ENCODE measurements at places on chromosomes 7 and 10. TPM values are rescaled to one million over a fixed set of nuclear protein-coding genes. Genes with fewer than 3 reads are reported as not detected.

Gene CUEDC2
- 46.7 TPM for total RNA-seq

GRCh38 chr7:39299695-39300094 is 266.5 kb upstream of the YAE1 start:
- no peaks in the 10 kb centered on the region for H3K36me3 ChIP-seq
- H3K27me3 ChIP-seq, result no peaks in the 10 kb centered on the region
- no peak overlapping the region for H3K4me3 ChIP-seq
- H3K4me1 ChIP-seq, result no peaks in the 10 kb centered on the region
- DNase-seq, result no peak

DNA sequence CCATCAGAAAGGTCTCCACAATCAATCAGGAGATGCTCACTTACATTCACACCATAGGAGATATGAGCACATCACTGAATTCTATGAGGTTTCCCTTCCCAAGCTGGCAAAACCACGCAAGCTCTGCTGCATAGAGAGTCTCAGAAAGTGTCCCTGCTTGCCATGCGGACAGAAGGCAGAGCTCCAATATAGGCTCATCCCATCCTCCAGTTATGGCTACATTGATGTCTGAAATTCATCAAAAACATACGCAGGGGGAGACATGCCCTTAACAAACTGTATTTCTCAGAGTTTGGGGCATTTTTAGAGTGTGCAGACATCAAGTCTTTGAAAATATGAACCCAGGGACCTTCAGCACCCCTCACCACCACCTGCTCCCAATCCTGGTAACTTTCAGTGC is 2.9 kb downstream of the C10orf90 start:
- peaks cover 7% of the 10 kb centered on the region for H3K27me3 ChIP-seq
- H3K27ac ChIP-seq, result no peak overlapping the region
- H3K4me3 ChIP-seq, result no peak overlapping the region
- DNase-seq, result no peak

GRCh38 chr10:71635251-71635866 is 84.2 kb downstream of the C10orf105 start:
- H3K4me3 ChIP-seq, result no peak overlapping the region
- peak; percentile 51 for DNase-seq
- H3K27me3 ChIP-seq, result peaks cover 42% of the 10 kb centered on the region

GRCh38 chr7:124856299-124856888 is 73.2 kb downstream of the POT1 start:
- H3K27me3 ChIP-seq, result no peaks in the 10 kb centered on the region
- no peak overlapping the region for H3K27ac ChIP-seq
- no peak overlapping the region for H3K4me3 ChIP-seq
- H3K4me1 ChIP-seq, result no peaks in the 10 kb centered on the region
- DNase-seq, result no peak

DNA sequence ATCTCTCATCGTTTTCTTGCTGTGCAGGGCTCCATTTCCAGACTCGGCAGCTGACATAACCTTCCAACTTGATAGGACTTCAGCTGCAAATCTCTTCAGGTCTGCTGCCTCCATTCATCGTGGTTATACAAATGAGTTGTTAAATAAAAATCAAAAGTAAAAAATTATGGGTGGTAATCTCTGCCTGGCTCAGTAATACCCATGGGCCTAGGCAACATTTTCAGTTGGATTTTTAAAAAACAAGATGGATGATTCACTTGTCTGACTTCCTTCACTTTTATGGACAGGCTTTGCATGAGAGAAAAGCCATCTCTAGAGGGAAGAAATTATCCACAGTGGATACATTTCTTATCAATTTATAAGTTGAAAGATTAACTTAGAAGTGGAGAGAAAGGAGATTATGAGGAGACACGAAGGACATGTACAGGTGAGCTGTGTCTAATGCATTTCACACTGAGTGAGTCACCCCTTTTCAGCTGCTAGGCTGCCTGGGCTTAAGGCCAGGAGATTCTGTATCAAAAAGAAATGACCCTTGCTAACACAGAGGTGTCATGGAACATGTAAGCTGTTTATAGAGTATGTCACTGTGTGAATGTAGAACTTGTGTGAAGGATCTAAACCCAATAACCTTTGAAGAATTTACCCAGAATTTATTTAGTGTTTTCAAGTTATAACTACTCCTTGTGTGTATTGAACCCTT is 495.1 kb downstream of the AUTS2 start:
- H3K4me3 ChIP-seq, result no peak overlapping the region
- H3K36me3 ChIP-seq, result no peaks in the 10 kb centered on the region
- no peaks in the 10 kb centered on the region for H3K27me3 ChIP-seq
- no peak for DNase-seq
- H3K27ac ChIP-seq, result no peak overlapping the region

Gene CC2D2B
- total RNA-seq, result 0.36 TPM

DNA sequence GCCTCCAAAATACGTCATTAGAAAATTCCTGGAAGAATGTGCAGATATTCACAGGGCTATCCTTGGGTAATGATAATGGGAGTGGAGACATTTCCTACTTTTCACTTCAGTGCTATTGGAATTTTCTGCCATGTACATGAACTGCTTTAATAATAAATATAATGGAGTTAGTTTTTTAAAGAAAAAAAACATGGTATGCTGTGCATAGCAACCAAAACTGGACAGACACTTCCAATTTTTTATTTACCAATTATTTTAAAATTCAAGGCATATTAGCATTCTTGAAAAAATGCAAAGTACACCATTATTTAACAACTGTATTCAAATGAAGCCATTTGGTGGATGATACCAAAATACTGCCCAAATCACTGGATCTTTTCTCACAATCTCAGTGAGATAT is 3.3 kb downstream of the XRCC2 start:
- no peak overlapping the region for H3K27ac ChIP-seq
- no peaks in the 10 kb centered on the region for H3K36me3 ChIP-seq
- no peak for DNase-seq
- H3K27me3 ChIP-seq, result no peaks in the 10 kb centered on the region
- peaks cover 7% of the 10 kb centered on the region for H3K4me1 ChIP-seq

Gene PPP1R9A
- under 0.01 TPM for total RNA-seq

DNA sequence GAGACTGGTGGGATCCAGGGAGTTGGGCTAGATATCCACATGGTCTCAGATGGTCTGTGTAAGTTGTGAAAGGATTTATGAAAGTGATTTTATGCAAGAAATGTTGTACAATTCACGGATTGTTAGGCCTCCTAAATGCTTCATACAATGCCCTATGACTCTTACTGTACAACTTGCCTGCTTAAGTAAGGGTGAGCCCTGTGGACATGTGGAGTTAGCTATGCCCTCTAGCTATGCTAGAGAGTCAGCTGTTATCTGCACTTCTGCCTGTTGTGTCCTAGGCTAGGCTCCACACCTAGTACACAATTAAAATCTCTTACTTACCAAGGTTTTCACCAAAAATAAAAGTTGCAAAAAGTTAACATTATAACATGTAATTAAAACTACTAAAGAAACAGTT is 1.7 kb upstream of the CFAP43 start:
- no peak for DNase-seq
- H3K27me3 ChIP-seq, result no peaks in the 10 kb centered on the region
- no peak overlapping the region for H3K27ac ChIP-seq
- H3K36me3 ChIP-seq, result no peaks in the 10 kb centered on the region

GRCh38 chr10:11194859-11195586 is 177.4 kb downstream of the CELF2 start:
- no peak overlapping the region for H3K27ac ChIP-seq
- DNase-seq, result no peak
- no peaks in the 10 kb centered on the region for H3K36me3 ChIP-seq
- H3K27me3 ChIP-seq, result no peaks in the 10 kb centered on the region
- no peak overlapping the region for H3K4me3 ChIP-seq
- H3K4me1 ChIP-seq, result no peaks in the 10 kb centered on the region

Gene CCL24
- not detected for total RNA-seq

DNA sequence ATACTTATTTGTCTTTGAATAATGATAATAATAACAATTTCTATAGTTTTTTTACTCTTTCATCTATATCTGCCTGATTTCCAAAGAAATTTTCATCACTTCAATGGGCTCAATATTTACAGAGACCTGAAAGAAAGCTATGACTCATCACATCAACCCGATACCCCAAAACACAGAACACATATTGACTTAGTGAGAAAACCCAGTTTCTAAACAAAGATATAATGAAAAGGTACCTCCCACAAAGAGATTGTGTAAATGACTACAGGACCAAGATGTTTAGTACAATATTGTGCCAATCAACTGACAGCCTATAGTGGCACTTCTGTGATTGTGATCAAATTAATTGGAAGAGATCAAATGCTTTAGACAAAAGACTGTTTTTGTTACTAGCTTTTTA is 133.9 kb downstream of the PCDH15 start:
- no peak overlapping the region for H3K4me3 ChIP-seq
- H3K4me1 ChIP-seq, result no peaks in the 10 kb centered on the region
- no peaks in the 10 kb centered on the region for H3K36me3 ChIP-seq
- H3K27ac ChIP-seq, result no peak overlapping the region

Gene FAM131B
- total RNA-seq, result 1.2 TPM

DNA sequence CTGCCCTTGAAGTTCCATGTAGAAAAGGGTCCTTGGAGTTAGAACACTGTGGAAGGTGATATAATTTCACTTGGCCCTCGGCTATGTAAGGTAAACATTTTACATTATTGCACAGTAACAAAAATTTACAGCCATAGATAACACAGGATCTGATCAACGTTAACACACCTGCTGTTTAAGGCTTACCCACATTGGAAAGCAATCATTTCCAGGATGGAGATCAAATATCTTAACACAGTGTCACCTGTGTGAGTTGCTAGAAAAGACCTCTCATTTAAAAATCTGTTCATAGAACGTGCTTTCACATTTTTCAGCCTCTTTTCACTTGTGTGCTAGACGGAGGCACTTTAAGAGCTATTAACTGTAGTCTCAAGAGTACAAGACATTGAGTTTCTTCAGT is 1.9 kb downstream of the TMEM229A start:
- peaks cover 18% of the 10 kb centered on the region for H3K27me3 ChIP-seq
- H3K4me3 ChIP-seq, result no peak overlapping the region
- no peak for DNase-seq
- no peaks in the 10 kb centered on the region for H3K4me1 ChIP-seq
- H3K36me3 ChIP-seq, result no peaks in the 10 kb centered on the region

- DNase-seq, result no peak
- H3K4me1 ChIP-seq, result no peaks in the 10 kb centered on the region
- H3K36me3 ChIP-seq, result no peaks in the 10 kb centered on the region
- no peaks in the 10 kb centered on the region for H3K27me3 ChIP-seq
Observed at GRCh38 chr10:11284291-11285085, 266.8 kb downstream of the CELF2 start.

DNA sequence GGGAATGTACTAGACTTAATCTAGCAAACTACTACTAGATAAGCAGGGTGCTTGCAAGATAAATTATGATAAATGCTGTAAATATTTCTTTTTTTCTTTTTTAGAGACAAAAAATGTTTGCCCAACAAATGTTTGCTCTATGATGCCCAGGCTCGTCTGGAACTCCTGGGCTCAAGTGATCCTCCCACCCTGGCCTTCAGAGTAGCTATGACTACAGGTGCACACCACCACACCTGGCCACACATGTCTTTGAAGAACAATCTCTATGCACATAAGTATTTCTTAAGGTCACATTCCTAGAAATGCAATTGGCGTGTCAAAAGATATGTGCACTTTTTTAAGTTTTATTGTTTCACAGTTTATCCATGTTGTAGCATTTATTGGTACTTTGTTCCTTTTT is 179.6 kb upstream of the FRMD4A start:
- H3K27me3 ChIP-seq, result no peaks in the 10 kb centered on the region
- no peak overlapping the region for H3K27ac ChIP-seq
- H3K4me1 ChIP-seq, result no peaks in the 10 kb centered on the region
- no peak for DNase-seq
- H3K4me3 ChIP-seq, result no peak overlapping the region
- no peaks in the 10 kb centered on the region for H3K36me3 ChIP-seq

Gene ENTPD1
- total RNA-seq, result 10.6 TPM

GRCh38 chr7:100015232-100016214 is at the start of gene ZKSCAN1:
Gene ZKSCAN1 (plus strand): TSS chr7:100015596. CDS start chr7:100023507, 7,911 bp downstream.
- H3K27me3 ChIP-seq, result peaks cover 8% of the 10 kb centered on the region
- H3K27ac ChIP-seq, result peak within 1 kb of the TSS; percentile 91
- peaks cover 18% of the 10 kb centered on the region for H3K4me1 ChIP-seq
- peaks cover 10% of the 10 kb centered on the region for H3K36me3 ChIP-seq

DNA sequence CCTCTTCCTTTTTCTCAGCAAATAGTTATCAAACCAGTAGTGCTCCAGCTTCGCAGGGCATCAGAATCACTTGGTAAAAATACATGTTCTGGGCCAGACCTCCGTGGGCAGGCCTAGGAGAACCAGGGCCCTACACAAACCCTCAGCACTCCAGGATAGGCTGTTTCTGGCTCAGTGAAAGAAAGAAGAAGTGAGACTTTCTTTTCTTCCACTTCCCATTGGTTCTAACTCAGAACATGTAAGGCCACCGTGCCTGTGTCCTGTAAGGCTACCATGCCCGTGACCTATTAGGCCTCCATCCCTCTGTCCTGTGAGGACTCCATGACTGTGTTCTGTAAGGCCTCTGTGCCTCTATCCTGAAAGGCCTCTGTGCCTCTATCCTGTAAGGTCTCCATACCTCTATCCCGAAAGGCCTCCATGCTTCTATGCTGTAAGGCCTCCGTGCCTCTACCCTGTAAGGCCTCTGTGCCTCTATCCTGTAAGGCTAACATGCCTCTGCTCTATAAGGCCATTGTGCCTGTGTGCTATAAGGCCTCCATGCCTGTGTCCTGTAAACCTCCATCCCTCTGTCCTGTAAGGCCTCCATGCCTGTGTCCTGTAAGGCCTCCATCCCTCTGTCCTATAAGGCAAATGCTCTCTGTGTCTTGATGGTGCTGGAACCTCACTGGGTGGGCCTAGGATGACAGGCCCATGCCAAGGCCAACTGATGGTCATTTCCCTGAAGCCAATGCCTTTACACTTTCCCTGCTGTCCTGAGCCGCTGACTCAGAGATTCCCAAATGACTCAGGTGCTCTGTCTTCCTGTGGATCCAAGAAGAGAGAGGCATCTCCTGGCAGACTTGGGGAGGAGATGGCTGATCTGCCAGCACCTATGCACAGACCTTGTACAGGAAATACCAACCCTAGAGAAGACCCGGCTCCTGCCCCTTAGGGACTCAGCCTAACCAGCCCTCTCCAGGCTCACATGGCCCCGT is 96.6 kb upstream of the CACUL1 start:
- DNase-seq, result no peak
- no peaks in the 10 kb centered on the region for H3K4me1 ChIP-seq
- H3K4me3 ChIP-seq, result no peak overlapping the region

DNA sequence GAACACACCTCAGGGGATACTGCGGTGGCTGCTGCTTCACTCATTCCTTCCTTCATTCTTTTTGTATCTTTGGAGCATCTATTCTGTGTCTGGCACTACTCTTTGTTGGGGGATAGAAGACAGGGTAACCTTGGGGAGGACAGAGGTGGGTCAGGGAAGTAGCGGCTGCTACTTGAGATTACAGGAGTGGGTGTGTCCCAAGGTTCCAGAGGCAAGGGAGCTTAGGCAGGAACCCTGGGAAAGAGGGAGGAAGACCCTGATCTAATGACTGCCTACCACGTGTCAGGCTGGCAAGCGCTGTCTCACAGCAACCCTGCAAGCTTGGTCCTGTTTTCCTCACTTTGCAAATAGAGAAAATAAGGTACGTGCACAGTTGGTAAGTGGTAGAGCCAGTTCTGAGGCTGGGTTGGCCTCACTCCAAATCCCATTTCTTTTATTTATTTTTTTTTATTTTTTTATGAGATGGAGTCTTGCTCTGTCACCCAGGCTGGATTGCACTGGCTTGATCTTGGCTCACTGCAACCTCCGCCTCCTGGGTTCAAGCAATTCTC is 985.9 kb upstream of the ZNF722 start:
- no peaks in the 10 kb centered on the region for H3K4me1 ChIP-seq
- no peak for DNase-seq
- H3K27me3 ChIP-seq, result no peaks in the 10 kb centered on the region
- no peak overlapping the region for H3K27ac ChIP-seq
